ENCODE measurements at places on chromosomes 3 and 15.

DNA sequence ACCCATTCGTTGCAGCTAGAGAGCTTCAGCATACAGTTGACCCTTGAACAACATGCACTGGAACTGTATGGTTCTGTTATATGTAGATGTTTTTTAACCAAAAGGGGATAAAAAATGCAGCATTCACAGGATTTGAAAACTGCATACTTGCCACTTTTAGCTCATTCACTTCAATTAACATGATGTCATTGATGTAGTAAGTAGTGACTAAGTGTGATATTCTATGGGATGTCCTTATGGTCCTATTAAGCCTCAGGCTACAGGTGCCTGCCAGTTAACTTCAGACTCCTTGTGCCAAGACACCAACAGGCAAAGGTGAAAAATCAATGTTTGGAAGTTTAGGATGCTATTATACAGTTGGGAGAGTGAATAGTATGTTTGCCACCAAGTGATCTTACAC lies 553.6 kb upstream of the NECTIN3 start:
- no peak for DNase-seq

DNA sequence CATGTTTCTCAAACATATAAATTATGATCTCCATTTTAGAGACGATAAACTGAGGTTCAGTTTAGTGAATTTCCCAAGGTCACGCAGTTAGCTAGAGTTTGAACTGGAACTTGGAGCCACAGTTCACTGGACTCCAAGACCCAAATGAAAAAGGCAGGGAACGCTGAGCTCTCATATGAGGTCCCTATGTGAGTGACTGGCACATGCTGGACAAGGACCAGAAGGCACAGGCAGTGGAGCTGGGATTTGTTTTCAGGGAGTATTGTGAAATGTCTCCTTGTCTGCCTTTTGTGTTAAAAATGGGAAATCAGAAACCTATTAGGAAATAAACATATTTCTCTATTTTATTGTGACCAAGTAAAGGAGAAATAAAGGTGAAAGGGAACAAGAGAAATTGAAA lies 63.5 kb downstream of the MESD start:
- no peak for DNase-seq

DNA sequence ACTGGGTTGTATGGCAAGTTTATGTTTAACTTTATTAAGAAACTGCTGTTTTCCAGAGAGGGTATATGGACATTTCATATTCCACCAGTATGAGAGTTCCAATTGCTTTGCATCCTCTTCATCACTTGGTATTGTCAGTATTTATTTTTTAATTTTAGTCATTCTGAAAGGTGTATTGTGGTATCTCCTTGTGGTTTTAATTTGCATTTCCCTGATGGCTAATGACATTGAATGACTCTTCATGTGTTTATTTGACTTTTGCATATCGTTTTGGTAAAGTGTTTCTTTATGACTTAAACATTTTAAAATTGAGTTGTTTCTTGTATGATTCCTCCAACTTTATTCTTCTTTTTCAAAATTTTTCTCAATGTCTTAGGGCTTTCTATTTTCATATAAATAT lies 44.4 kb downstream of the IL1RAP start:
- DNase-seq = no peak

DNA sequence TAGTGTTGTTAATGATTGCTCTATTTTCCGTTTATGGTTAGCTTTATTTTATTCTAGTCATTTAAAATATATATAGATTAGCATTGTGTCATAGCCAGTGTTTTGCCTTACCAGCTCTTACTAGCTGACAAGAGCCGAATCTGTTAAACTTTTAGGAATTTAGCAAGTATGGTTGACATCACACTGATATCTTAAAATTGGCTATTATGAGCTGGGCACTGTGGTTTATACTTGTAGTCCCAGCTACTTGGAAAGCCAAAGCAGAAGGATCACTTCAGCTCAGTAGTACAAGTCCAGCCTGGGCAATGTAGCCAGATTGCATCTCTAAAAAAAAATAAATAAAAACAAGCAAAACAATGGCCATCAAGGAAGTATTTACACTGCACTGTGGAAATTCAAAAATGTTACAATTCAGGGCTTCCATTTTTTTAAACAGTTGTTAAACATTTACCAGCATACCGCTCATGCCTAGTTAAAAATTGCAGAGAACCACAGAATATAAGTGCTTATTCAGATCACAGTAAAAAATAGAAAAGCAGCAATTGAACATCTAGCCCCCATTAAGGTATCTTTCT lies 208.4 kb upstream of the CGNL1 start:
- DNase-seq = no peak

DNA sequence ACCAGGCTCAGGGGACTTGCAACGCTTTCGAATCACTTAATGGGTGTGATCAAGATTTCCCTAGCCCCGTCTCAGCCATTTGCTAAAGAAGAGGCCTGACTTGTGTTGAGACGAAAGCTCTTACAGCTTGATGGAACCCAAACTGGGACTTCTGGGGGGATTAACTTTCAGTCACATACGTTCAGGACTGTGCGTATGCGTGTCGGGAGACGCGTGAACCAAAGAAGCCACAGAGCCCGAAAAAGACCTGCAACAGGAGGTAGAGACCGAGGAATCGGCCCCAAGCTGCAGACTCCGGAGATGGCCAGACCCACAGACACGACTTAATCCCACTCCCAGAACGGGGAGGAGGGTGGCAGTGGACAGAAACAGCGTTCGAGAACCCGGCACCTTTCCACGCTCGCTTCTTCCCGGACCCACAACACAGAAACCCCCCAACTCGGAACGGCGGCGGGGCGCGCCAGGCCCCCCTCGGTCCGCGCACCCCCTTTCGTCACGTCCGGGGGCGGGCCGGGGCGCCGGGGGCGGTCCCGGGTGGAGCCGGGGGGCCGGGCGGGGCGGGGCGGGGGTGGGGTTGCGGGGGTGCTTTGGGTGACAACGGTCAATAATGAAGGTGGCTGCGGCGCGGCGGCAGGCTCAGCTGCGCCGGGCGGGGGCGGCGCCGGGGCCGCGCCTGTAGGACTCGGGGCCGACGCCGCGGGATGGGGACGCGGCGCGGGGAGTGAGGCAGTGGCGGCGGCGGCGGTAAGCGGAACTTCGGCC lies at the start of gene ATP11B:
ATP11B (plus strand) TSS at position 604 of the 762 bp plus-strand sequence. CDS start 256 bp downstream, outside the sequence.
- peak; percentile 75 for DNase-seq

DNA sequence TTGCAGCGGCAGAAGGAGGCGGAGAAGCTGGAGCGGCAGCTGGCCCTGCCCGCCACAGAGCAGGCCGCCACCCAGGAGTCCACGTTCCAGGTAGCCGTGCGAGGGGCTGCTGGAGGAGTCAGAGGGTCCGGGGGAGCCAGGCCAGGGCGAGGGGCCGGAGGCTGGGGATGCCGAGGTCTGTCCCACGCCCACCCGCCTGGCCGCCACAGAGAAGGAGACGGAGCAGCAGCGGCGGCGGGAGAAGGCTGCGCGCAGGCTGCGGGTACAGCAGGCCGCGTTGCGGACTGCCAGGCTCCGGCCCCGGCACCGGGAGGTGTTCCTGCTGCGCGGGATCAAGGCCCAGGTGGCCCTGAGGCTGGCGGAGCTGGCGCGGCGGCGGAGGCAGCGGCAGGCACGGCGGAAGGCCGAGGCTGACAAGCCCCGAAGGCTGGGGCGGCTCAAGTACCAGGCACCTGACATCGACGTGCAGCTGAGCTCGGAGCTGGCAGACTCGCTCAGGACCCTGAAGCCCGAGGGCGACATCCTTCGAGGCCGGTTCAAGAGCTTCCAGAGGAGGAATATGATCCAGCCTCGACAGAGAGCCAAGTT lies 625.0 kb downstream of the MCTP2 start:
- DNase-seq = no peak

Measured in activated CD8-positive, alpha-beta memory T cell treated with anti-CD3 and anti-CD28 coated beads for 1 hour (primary cell).